T-helper 17 cell (primary cell): ENCODE measurements at places on chromosomes 13 and 19.
A peak's percentile ranks its signal among the peaks of the same experiment; 100 is the strongest.

GRCh38 chr13:43232144-43232872 lies 208.9 kb downstream of the DNAJC15 start:
- no peak for DNase-seq

GRCh38 chr13:26445092-26445491 lies 112.4 kb upstream of the WASF3 start:
- DNase-seq = no peak

DNA sequence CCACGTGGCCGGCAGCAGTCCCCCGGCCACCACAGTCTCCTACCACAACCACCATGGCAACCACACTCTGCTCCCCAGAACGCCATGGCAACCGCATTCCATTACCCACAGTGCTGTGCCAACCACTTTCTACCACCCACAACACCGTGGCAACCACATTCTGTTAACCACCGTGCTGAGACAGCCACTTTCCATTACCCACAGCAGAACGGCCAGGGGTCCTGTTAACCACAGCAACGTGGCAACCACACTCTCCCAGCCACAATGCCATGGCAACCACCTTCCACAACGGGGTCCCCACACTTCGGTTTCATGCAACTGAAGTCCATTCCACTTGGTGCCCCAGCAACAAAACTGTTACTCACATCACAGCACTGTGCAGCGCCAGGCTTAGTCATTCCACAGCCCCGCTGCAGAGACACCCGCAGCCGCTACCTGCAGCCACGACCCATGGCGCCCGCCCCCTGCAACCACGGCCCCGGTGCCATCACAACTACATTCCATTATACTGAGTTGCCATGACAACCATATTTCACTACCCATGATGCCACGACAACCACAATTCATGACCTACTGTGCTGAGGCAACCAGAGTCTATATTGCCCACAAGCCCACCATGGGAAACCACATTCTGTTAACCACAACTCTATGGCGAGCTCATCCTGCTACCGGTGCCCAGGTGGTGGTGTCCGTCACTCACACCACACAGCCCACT lies 10.0 kb downstream of the DPF1 start:
- no peak for DNase-seq

DNA sequence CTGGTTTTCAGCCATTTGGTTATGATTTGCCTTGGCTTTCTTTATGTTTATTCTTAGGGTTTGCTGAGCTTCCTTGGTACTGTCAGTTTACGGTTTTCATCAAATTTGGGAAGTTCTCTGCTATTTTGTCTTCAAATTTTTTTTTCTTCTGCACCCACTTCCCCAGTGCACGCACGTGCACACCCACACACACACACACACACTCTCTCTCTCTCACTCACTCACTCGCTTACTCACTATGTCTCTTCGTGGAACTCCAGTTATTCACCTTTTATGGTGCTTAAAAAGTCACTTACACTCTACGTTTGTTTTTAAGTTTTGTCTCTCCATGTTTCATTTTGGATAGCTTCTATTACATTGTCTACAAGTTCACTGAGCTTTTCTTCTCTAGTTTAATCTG lies 7.1 kb downstream of the AKAP11 start:
- no peak for DNase-seq

DNA sequence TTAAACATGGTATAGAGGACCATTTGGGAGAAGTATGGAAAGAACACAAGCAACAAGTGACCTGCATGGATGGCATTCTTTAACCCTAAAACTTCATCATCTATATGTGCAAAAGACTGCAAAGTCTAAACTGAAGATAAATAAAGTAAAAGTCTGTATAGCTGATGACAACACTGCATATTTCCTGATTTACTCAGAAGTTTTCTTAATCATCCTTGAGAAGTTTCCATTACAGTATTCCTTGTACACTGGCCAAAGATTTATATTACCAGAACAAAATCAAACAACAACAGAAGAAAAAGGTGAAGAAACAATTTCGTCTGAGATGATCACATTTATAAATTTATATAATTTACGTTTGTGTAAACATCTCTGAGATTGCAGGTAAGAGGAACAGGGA lies 805.7 kb downstream of the PCDH9 start:
- no peak for DNase-seq

- DNase-seq = no peak
Observed at GRCh38 chr13:98171900-98172589, 5.0 kb downstream of the RNF113B start.

GRCh38 chr19:18160493-18160970 lies 7.6 kb downstream of the PIK3R2 start:
- no peak for DNase-seq

GRCh38 chr19:39247701-39248664 lies 673 bp downstream of the IFNL4 start:
- DNase-seq = no peak

GRCh38 chr13:106599875-106600797 lies 32.2 kb upstream of the ARGLU1 start:
- DNase-seq = no peak

DNA sequence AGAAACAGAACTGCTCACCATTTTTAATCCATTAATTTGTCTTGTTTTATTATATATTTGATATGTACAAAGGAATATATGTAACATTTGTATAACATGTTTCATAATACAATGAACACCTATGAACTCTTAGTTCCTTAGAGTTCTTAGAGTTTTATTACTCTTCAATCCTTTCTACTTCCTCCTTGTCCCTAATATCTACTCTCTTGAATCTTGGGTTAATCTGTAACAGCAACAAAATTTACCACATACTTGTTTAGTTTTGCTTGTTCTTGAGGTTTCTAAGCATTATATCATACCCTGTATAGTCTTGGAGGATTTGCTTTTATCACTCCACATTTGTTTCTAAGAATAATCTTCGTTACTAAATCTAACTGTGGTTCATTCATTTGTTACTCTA lies 151.4 kb downstream of the PDS5B start:
- DNase-seq = no peak

- DNase-seq = no peak
Observed at GRCh38 chr19:48271531-48272151, 1.8 kb downstream of the ZNF114 start.

DNA sequence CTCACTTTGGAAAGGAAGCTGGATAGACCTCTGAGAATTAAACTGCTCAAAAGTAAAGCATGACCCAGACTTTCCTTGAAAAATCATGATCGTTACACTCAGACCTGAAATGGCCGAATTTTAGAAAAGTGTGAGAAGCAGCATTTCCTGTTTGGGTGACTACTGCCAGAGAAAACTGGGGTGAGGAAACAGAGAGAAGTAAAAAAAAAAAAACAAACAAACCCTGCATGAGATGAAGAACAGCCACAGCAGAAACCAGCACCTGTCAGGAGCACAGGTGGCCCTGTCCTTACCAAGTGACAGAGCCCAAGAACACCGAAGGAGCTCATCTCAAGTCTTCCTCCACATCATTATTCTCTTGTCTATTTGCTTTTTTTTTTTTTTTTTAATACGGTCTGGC lies 12.0 kb upstream of the ADPRHL1 start:
- no peak for DNase-seq

GRCh38 chr13:52706081-52706480 lies 33.5 kb downstream of the CNMD start:
- no peak for DNase-seq

GRCh38 chr19:55820037-55820436 lies 11.8 kb downstream of the NLRP11 start:
- DNase-seq = no peak

DNA sequence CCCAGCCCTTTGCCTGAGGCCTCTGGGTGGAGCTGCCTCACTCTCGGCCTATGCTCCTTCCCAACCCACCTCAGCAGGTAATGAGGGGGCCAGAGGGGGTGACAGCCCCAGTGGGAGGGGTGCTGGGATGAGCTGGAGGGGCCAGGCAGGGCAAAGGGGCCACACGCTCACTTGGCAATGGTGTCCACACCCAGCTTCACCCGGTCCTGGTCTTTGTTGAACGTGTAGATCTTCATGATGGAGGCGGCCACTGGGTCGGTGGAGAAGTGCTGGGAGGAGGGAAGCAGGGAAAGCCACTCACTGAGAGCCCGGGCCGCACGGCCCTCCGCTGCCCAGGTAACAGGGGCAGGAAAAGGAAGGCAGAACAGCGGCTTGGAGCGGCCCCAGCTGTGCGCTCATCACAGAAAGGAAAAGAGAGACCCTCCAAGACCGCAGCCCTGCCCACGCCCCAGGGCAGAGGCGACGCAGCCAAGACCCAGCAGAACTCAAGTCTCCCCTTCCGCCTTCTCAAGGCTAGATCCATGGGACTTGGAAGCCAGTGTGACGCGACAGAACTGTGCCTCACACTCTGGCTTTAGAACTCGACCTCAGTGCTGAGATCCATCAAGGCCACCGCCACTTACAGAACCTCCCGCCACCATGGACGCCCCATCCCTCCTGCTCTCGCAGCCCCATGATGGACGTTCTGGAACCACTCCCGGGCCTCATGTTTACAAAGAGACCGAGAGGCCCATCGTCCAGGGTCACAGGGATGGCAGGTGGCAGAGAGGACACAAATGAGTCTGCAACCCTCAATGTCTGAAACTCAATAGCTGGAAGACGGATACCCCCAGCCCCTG lies 9.2 kb downstream of the UBXN6 start:
- DNase-seq = no peak

DNA sequence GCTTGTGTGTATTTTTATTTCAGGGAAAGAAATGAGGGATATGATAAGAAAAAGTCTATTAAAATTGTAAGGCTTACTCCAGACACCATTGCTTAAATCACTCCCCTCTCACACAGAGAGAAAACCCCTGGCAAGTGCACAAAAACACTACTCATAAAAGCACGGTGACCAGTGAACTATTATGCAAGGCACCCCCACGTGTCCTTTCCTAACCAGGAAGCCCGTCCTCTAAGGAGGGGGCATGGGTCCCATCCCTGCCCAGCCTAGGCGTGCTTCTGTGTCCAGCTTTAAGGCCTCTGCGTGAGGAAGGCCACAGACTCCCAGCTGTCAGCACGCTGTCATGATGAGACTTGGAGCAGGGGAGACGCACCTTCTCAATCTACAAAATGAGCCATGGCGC lies 83.5 kb downstream of the SLC7A1 start:
- DNase-seq = no peak

- peak; percentile 16 for DNase-seq
Observed at GRCh38 chr13:97018029-97018819, 23.9 kb upstream of the OXGR1 start.
